ENCODE measurements at places on chromosomes 5 and 9.

- no peak for DNase-seq
These were observed 43.0 kb downstream of the CYFIP2 start for GRCh38 chr5:157308836-157309465.

DNA sequence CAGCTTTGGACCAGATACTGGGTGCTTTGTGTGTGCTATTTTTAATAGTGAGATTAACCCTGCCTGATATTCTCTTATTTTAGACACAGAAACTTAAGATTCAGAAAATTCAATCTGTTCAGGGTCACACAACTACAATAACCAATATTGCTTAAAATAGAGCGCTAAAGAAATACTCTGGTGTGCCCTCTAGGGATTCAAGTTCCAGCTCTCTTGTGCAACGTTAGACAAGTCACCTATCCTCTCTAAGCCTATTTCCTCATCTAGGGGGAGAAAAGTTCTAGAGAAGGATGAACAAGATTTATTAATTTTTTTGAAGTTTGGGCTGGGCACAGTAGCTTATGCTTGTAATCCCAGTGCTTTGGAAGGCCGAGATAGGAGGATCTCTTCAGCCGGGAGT is 2.1 kb upstream of the SCAI start:
- DNase-seq, result no peak

- no peak for DNase-seq
These were observed 2.0 kb upstream of the AKNA start for GRCh38 chr9:114389612-114390368.

- DNase-seq, result no peak
These were observed 60.6 kb downstream of the AUH start for GRCh38 chr9:91301161-91301560.

GRCh38 chr9:108035487-108035886 is 545.9 kb upstream of the KLF4 start:
- DNase-seq, result no peak

DNA sequence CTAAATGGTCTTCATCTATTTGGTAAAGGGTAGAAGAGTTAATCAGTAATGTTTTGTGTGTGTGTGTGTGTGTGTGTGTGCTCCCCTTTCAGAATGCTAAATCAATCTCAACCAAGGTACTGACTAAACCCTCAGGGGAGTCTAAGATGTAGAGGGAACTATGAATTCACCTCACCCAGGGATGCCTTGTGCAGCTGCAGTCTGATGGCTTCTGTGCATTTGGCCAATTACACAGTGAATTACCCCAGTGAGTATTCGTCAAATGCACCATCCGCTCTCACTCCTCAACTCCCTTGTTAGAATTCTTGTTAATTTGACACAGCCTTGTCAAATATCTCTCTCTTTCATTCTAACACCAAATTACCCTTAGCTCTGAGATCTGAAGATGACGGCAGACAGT is 234.6 kb downstream of the GABRB2 start:
- DNase-seq, result no peak

DNA sequence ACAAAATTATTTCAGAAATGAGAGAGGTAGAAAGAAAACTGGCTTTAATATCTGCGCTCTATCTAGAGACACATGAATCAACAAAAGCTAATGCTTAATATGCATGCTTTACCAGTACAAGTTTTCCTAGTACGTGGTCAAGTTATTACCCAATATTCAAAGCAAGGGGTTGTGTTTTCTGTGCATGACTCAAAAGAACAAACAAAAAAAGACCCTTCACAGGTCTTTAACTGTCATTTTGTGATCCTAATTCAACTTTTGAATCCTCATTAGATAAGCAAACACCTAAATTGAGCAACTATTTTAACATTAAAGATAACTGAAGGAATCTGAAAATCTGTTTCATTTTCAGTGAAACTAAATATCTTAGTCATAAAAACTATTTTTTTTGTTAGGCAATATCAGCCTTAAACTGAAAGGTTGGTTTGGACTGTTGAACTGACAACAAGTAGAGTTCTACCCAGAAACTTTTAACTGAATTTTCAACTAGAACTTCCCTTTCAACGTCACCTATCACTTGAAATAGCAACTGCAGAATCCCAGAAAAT is 12.5 kb downstream of the ST8SIA4 start:
- DNase-seq, result no peak

DNA sequence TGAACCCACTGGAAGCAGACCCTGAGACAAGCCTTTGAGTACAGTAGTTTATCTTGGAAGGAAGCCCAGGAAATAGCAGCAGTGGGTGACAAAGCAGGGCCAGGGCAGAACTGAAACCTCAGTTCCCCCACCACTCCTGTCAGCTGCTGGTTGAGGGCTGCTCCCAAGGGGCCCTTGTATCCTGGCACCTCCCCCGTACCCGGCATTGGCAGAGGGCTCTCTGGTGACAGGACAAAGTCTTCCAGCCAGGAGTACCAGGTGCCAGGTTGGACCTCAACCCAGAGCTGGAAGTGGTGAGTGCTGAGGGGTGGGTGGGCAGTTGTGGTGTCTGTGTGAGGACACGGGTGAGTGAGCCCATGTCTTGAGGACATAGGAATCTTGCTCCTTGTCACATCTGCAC is 123.3 kb downstream of the PHF2 start:
- no peak for DNase-seq

GRCh38 chr5:10482791-10483530 is 41.3 kb downstream of the ROPN1L start:
- DNase-seq, result no peak

- no peak for DNase-seq
These were observed 148.7 kb downstream of the ACTL7B start for GRCh38 chr9:108707120-108707519.

DNA sequence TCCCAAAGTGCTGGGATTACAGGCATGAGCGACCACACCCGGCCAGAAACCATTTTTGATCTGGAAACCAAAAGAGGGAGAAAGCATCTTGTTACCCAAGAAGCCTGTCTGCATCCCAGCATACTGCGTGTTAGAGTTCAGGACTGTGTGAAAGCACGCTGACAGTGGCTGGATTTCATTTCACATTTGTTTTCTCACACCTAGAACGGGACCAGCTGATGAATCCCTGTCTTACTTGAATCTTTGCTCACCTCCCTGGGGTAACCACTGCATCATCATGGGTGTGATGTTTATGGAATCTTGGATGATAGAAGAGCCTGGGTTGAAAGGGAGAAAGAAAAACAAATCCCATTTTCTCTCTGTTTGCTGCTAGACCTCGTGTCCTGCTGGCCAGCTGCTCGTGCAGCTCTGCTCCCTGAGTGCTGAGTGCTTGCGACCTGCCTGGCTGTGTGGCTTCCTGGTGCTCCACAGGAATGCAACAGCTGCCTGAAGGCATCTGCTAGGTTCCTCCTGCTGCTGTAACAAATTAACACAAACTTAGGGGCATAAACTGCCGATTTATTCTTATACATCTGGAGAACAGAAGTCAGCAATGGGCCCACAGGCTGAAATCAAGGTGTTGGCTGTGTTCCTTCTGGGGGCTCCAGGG is 378.3 kb upstream of the DAP start:
- no peak for DNase-seq

GRCh38 chr5:37786416-37786815 is 53.4 kb downstream of the GDNF start:
- no peak for DNase-seq

DNA sequence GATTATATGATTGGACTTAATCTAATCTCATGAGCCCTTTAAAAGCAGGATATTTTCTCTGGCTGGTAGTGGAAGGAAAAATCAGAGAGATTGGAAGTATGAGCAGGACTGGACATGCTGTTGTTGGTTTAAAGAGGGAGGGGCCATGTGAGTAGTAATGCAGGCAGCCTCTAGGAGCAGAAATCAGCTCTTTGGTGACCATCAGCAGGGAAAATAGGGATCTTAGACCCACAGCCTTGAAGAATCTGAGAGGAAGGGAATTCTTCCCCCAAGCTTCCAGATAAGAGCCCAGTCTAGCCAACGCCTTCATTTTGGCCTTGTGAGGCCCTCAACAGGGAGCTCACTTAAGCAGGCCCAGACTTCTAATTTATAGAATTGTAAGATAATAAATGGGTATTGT is 9.5 kb downstream of the SH3GL2 start:
- DNase-seq, result no peak

DNA sequence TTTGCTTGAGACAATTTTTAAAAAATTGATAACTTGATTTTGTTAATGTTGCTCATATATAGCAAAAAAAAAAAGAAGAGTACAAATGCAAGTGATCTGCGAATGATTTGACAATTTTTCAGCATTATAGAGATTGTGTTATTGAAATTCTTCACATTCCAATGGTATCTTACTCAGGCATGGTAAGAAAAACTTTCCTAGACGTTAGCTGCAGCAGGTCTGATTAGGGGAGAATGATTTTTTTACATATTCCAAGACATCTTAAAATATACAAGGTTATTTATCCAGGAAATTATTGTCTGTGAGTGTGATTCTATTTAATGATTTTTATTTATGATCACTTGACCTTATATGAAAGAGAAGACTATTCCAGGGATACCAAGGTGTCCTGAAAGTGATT is 361.9 kb downstream of the MAT2B start:
- no peak for DNase-seq

GRCh38 chr9:100583014-100583802 is 5.3 kb downstream of the CAVIN4 start:
- DNase-seq, result no peak

Data from amygdala (tissue), 56 donors.